ENCODE measurements at places on chromosomes 2 and 18.

GRCh38 chr18:31610286-31611205 lies 18.9 kb downstream of the TTR start:
- no peak for DNase-seq

DNA sequence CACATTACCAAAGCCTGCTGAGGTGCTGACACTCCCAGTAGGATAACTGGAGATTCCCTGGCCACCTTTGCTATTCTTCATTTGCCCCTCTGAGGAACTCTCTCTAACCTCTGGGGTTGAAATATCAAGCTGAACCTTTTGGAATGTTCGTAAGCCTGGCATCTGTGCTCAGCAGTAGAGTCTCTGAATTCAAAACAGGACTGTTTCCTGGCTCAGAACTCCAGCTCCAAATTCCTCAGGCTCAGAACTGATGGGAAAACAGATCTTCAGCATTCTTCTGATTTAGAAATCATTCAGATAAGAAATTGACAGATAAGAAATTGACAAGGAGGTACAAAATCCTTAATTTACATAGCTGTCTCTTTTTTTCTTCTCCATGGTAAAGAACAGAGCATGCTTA lies 22.2 kb upstream of the POU3F3 start:
- no peak for DNase-seq

DNA sequence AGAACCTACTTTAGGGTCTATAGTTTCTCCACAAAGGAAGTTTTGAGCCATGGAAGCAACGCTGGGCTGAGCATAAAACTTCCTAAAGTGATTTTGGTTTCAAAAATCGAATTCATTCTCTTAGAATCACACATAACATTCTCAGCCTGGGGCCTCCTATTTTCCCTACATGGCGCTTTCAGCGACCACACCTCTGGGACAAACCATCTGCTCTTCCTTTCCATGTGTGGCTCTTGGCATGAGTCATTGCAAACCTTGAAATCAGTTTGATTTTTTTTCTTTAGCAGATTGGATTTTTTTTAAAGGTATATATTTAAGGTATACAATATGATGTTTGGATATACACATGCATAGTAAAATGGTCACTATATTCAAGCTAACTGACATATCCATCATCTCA lies 72.5 kb upstream of the APCDD1 start:
- DNase-seq, result no peak

- no peak for DNase-seq
Measured at GRCh38 chr2:102321941-102322719, 10.8 kb downstream of the IL1RL1 start.

DNA sequence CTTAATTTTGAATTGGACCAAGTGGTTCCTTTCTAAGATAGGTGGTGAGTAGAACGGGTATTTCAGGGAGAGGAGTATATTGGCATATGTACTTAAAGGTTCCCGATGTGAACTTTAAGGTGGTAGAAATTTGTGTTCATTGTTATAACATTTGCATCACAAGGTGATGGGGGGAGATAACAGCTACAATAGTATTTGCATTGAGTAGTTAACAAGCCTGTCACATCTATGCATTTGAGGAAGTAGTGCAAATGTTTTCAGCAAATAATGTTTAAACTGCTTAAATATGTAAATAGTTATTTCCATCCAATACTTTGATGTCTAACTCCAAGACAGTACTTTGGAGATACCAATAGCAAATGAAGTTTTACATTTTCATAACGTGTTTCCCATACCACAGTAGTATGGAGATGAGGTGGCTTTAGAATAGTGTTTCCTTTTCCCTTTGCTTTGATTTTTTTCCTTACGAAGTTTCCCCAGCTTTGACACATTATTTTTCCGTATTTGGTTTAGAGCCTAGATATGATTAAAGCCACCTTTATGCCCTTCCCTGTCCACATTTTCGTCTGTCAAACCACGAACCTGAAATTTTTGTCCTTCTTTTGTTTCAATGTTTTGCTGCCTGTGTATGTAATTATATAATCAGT lies 46.6 kb downstream of the VAPA start:
- DNase-seq, result no peak
